ENCODE measurements at places on chromosomes 3 and 15.
A peak's percentile ranks its signal among the peaks of the same experiment; 100 is the strongest.

DNA sequence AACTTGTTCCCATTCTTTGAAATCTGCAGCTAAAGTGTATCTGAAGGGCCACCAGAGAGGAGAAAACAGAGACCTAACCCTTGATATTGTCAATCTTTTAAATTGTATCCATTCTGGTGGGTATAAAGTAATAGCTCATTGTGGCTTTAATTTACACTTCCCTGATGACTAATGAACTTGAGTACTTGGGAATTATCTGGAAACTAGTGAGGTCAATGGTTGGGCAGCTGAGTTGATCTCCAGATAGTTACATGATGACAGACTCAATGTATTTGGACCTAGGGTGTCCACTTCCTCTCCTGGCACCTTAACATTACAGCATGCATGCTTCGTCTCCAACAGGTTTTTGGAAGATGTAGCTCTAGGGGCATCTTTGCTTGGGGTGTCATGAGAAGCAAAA, 195.2 kb downstream of the PDCD6IP start:
- no peak for DNase-seq

GRCh38 chr3:48426401-48426909, 3.4 kb downstream of the PLXNB1 start:
- DNase-seq = no peak

DNA sequence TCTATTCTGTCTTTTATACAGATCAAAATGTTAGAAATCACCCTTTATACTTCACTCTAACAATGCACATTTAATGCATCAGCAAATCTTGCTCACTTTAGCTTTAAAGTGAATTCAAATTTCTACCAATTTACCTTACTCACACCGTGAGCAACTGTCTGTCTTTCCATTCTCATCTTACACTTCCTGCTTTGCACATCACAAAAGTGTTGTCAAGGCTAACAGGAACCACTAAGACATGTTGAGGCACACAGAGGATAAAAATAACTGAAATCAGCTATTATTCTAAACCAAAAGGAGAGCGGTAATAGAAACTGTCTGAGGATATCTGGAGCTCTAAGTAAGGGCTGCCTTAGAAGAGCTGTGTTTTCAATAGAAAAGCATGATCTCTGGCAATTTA, 519.9 kb downstream of the ZBBX start:
- no peak for DNase-seq

GRCh38 chr3:192864941-192865340, 52.7 kb downstream of the MB21D2 start:
- no peak for DNase-seq

DNA sequence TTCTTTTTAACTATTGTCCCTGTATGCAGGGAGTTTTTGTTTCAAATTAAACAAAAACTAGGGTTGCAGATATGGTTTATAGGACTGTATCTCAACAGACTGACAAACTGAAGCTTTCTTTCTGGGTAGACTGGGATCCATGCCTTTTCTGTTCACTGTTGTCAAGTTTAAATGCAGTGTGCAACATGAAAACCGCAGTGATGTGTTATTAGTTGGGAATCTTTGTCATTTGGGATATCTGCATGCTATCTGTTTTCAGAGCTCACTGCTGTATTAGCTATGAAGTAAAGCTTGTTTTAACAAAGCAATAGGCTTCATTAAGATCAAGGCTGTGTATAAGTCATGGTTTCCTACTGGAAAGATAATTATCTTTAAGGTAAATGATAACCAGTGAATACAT, 21.4 kb upstream of the MCF2L2 start:
- DNase-seq = no peak

DNA sequence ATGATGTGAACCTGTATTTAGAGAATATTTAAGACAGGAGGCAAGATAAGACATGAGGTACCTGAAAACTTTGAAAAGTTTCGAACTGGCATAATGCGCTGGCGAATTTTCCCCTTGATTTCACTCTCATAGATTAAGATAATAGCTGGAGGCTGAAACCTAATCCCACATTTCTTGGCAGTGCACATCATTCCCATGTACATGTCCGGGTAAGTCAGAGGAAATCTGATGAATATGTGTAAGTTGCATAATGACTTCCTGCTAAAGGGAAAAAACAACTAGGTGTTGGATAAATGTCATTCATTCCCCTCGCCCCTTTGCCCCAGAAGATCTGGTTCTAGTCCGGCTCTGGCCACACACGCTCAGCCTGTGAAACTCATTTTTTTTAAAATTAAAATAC, 3.6 kb downstream of the CEP19 start:
- DNase-seq = no peak

GRCh38 chr3:127732303-127732702, 59.6 kb downstream of the ABTB1 start:
- DNase-seq = peak; percentile 90

- DNase-seq = no peak
These were observed 113.9 kb downstream of the TLE3 start for GRCh38 chr15:69983696-69984265.

- DNase-seq = no peak
These were observed 7.1 kb downstream of the ATP2C1 start for GRCh38 chr3:130900959-130901358.

GRCh38 chr3:72174040-72174439, 389.1 kb upstream of the PROK2 start:
- DNase-seq = no peak

- no peak for DNase-seq
These were observed 1.0 kb upstream of the TBC1D21 start for GRCh38 chr15:73872346-73872745.

GRCh38 chr3:126149256-126149902, 31.0 kb downstream of the ALDH1L1 start:
- DNase-seq = no peak

DNA sequence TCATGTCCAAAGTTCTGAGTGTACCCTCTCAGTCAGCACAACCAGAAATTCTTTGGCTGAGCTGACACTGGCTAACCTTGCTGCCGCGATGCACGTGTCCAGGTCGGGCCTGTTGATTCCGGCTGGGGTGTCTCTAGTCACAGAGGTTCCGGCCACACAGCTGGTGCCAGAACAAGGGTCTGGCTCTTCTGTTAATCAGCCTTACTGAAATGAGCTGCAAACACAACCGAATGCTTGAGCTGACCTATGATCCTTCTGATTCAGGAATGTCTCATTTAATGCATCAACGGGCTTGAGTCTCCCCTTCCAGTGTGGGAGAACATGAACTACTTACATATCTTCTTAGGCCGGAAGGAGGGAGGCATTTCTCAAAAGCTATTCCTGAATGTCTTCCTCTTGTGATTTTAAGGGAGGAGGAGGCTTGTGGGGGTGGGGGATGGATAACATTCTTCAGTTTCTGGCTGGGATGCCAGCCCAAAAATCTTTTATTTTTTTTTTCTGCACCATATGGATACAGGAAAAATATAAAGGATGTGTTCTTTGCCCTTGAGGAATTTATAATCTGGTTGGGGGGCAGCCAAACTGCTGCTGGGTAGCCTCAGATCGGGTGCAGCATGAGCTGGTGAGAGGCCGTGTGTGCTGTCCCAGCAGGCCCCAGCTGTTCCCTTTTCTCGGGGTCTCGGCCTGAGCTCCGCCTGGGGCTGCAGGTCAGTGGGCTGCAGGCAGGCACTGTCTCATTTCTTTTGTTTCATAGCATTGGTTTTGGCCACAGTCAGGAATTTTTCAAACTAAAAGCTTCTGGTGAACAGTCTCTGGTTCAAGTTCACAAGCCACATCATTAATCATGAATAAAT, 319.1 kb upstream of the TBL1XR1 start:
- no peak for DNase-seq

GRCh38 chr3:128334086-128334645, 132.5 kb downstream of the DNAJB8 start:
- no peak for DNase-seq

DNA sequence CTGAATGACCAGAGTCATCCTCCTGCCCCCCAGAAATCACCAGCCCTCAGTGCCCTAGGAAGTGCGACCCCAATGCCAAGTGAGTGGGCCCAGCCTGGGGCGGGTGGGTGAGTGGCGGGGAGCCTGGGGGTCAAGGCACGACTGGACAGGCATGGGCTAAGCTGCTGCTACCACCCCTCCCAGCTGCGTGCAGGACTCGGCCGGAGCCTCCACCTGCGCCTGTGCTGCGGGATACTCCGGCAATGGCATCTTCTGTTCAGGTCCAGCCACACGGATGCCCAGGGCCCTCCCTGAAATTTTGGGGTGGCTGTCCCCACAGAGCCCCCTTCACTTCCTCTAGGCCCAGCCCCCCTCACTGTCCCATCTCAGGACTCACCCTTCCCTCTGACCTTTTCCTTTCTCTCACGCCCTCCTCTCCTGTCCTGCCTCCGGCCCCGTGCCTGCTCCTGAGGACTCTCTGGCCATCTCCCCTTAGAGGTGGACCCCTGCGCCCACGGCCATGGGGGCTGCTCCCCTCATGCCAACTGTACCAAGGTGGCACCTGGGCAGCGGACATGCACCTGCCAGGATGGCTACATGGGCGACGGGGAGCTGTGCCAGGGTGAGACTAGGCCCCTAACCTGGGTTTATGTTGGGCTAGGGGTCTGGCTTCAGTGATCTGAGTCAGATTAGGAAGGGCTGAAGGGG, 17.0 kb downstream of the NT5DC2 start:
- DNase-seq = no peak

GRCh38 chr3:23701716-23702597, 103.8 kb upstream of the UBE2E1 start:
- DNase-seq = peak; percentile 74

GRCh38 chr3:153210146-153210545, 48.1 kb downstream of the RAP2B start:
- DNase-seq = no peak
